ENCODE measurements at places on chromosomes 3 and 15. TPM values are rescaled to one million over a fixed set of nuclear protein-coding genes. Genes with fewer than 3 reads are reported as not detected.
A peak's percentile ranks its signal among the peaks of the same experiment; 100 is the strongest.

GRCh38 chr15:67066041-67066958 is 898 bp downstream of the SMAD3 start:
- H3K4me1 ChIP-seq: peaks cover 6% of the 10 kb centered on the region
- peak overlapping the region; percentile 92 for H3K4me3 ChIP-seq
- H3K36me3 ChIP-seq: no peaks in the 10 kb centered on the region
- DNase-seq: no peak

DNA sequence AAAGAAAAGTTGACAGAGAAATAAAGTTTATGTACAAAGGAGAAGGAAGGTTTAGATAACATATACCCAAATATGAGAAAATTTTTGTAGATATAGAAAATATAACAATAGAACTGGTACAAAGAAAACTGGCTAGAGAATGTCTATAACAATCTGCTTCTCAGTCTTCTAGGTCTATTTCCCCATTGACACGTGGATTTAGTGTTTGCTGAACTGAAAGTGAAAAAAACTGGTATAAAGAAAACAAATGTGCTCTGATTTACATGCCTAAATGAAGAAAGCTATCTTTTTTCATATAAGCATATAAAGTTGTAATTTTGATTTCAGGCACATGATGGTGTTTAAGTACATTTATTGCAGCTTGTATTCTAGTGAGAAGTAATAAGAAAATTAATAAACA is 9.8 kb downstream of the KCNMB2 start:
- no peak for DNase-seq
- H3K27ac ChIP-seq: no peak overlapping the region
- no peaks in the 10 kb centered on the region for H3K36me3 ChIP-seq
- no peak overlapping the region for H3K4me3 ChIP-seq
- H3K27me3 ChIP-seq: no peaks in the 10 kb centered on the region

DNA sequence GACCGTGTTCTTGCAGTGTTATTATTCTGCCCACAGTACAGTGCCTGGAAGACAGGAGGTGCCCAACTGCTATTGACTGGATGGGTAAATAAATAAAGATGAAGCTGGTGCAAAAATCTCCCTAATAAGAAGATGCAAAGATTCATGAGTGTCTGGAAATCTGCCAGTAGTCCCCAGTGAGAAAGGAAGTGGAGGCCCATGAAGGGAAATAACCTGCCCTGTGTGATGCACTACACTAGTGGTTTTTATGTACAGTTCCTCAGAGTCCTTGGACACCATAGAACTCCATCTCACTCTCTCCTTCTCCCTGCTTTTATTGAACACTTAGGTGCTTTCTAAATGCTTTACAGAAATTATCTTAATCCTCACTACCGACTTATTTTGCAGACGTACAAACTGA is 8.3 kb upstream of the SUCLG2 start:
- no peaks in the 10 kb centered on the region for H3K27me3 ChIP-seq
- no peaks in the 10 kb centered on the region for H3K36me3 ChIP-seq
- DNase-seq: no peak
- H3K4me1 ChIP-seq: no peaks in the 10 kb centered on the region
- H3K4me3 ChIP-seq: no peak overlapping the region
- no peak overlapping the region for H3K27ac ChIP-seq

DNA sequence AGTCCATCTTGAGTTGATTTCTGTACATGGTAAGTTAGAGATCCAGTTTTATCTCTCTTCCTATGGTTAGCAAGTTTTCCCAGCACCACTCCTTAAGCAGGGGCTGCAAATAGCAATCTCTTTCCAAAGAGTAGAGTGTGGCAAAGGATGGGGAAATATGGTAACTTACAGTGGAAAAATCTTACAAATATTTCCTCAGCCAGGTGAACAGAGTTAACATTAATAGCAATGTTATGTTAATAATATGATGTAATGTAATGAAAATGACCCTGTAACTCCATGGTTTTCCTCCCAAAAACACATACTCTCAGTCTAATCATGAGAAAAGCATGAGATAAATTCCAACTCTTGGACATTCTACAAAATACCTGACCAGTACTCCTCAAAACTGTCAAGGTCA is 30.4 kb downstream of the FSIP1 start:
- DNase-seq: no peak
- no peaks in the 10 kb centered on the region for H3K4me1 ChIP-seq
- H3K36me3 ChIP-seq: no peaks in the 10 kb centered on the region
- no peak overlapping the region for H3K27ac ChIP-seq

- H3K4me3 ChIP-seq: no peak overlapping the region
- H3K36me3 ChIP-seq: no peaks in the 10 kb centered on the region
- DNase-seq: no peak
- H3K27ac ChIP-seq: no peak overlapping the region
Observed at GRCh38 chr15:95816591-95816990, 513.9 kb upstream of the NR2F2 start.

DNA sequence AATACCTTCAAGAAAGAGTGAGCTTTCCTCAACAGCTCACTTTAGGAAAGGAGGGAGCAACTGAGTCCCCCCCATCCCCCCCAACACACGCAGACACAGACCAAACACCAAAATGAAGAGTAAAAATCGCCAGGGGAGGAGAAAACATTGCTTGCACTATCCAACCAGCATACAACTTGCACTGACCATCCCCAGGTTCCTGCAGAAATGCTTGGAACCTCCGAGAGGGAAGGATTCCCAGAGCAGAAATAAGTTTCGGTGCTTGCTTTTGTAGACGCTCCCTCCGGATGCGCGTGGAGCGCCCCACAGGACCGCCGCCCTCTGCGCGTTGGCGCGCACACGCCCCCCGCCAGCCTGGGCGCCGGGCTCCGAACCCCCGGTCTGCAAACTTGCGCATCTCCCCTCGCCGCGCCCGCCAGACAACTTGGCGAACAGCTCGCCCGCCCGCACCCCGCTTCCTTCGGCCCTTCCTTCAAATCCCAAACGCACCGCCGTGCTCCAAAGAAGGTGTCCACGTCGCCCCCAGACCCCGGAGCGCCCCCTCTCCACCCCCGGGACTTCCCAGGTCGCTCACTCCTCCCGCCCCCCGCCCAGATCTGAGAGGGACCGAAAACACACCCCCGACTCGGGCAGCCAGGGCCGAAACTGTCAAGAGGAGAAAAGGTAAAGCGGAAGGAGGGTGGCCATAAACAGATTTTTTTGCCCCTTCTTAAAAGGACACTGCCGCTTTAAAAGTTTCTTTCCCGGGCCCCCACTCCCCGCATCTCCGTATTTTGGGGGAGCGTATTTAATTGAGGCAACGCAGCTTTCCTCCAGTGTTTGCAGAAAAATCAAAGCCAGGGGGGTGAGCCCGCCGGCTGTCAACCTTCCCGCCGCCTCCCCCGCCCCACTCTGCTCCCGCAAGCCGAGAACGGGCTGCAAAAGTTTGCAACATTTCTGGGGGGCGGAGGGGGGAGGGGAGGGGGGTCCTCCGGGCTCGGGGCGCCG is 859 bp downstream of the RORA start:
- peak overlapping the region; percentile 55 for H3K27ac ChIP-seq
- no peak for DNase-seq

- H3K27ac ChIP-seq: no peak overlapping the region
- H3K4me1 ChIP-seq: no peaks in the 10 kb centered on the region
- H3K27me3 ChIP-seq: no peaks in the 10 kb centered on the region
- H3K4me3 ChIP-seq: no peak overlapping the region
Observed at GRCh38 chr3:78792733-78793132, 975.1 kb downstream of the ROBO1 start.

DNA sequence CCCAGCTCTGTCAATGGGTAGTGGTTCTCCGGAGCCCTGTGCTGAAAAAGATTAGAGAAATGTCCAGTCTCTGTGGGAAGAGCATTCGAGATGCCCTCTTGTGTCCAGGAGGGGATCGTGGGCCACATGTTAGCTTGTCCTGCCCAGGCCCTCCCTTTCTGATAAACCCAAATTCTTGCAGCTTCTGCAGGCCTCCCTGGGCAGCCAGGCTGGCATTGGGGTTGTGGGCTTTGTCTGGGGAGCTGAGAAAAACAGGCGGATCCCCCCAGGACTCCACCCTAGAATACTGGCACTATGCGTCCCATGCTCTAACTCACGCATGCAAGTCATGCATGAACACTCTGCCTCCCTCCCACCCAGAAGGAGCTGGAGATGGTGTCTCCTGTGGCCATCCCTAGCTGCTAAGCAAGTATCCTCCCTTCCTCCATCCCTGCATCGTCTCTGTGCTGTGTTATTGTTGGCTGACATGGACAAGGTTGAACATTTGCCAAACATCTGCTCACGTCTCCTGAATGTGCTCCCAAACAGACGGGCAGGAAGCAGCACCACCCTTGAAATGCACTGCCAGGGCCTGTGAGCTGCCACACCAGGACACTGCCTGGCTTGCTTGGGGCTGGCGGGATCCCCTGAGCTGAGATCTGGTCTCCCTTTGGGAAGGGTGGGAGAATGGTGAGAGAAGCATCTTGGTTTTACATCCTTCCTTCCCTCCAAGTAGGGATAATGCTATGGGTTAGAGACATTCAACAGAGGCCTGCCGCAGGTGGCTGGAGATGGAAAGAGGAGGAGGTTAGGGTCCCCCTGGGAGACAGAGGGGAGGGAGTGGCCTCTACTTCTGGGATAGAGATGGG is 26.5 kb downstream of the CFAP161 start:
- no peak overlapping the region for H3K27ac ChIP-seq
- no peak for DNase-seq
- H3K27me3 ChIP-seq: no peaks in the 10 kb centered on the region
- no peaks in the 10 kb centered on the region for H3K36me3 ChIP-seq
- H3K4me1 ChIP-seq: no peaks in the 10 kb centered on the region
- no peak overlapping the region for H3K4me3 ChIP-seq

DNA sequence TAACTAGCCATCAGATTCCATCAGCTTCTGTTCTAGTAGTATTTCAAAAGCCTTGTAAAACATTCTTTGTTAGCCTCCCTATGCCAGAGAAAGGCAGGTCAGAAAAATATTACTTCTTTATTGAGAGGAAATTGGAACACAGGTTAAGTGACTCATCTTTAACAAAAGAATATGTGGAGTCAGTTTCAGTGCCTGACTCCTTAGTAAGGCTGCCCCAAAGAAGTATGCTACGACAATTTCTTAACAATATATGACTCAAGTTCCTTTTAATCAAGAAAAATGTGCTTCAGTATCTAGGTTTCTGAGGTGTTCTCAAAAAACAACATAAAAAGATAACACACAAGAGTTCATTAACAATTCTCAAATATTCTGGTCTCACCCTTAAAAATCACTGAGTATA is 139.2 kb downstream of the VPS13C start:
- no peak overlapping the region for H3K4me3 ChIP-seq
- DNase-seq: no peak
- no peak overlapping the region for H3K27ac ChIP-seq
- peaks cover 4% of the 10 kb centered on the region for H3K36me3 ChIP-seq

Gene ALDH1L1
- total RNA-seq: 19.6 TPM

Gene ALPK3
- 7.2 TPM for total RNA-seq

Gene CTDSPL2
- 32.5 TPM for total RNA-seq
